ENCODE measurements at places on chromosomes 2 and 18. TPM values are rescaled to one million over a fixed set of nuclear protein-coding genes. Genes with fewer than 3 reads are reported as not detected.

CEP192 gene
- 40.3 TPM for total RNA-seq

MOB4 gene
- 55.5 TPM for total RNA-seq

GRCh38 chr2:212935752-212936151 lies 215.7 kb downstream of the IKZF2 start:
- no peak for DNase-seq

MC2R gene
- total RNA-seq: not detected

- DNase-seq: no peak
Measured at GRCh38 chr2:205931388-205931787, 154.6 kb downstream of the INO80D start.

MAP3K19 gene
- not detected for total RNA-seq

ACOXL gene
- 2.9 TPM for total RNA-seq

DNA sequence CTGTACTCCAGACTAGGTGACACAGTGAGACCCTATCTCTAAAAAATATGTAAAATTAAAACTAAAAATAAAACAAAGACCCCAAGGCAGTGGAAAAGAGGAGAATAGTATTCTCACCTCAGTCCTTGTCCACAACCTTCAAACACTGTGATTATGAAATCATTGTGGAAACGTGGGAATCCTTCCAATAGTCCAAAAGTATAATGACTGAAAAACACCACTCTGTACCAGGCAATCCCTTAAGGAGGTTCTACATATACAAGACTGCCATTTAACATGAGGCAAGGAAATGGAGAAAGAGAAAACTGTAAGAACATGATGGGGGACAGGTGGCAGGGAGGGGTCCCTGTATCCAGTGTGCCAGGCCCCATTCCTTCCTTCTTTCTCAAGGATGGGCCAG lies 66.1 kb downstream of the ACVR1 start:
- no peak for DNase-seq

DNA sequence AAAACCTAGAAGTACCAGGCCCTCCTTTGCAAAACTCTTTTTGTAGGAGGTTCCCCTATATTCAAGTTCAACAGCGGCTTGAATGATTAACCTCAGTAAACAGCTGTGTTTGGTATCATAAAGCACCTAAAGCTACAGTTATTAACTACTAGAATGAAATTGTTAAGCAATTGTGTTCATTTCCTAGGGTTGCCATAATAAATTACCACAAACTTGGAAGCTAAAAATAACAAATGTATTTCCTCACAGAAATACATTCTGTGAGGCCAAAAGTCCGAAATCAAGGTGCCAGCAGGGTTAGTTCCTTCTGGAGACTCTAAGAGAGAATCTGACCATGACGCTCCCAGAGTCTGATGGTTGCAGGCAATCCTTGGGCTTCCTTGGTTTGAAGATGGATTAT lies 202.1 kb upstream of the ACVR2A start:
- DNase-seq: no peak

GRCh38 chr18:60372596-60372995 lies at the start of gene MC4R:
Gene MC4R, minus strand, starts transcription at chr18:60372775. Its CDS starts 426 bp downstream, at chr18:60372349.
- peak; percentile 30 for DNase-seq

GRCh38 chr2:16656784-16657391 lies 8.7 kb downstream of the CYRIA start:
- DNase-seq: no peak

PLEK gene
- not detected for total RNA-seq

DNA sequence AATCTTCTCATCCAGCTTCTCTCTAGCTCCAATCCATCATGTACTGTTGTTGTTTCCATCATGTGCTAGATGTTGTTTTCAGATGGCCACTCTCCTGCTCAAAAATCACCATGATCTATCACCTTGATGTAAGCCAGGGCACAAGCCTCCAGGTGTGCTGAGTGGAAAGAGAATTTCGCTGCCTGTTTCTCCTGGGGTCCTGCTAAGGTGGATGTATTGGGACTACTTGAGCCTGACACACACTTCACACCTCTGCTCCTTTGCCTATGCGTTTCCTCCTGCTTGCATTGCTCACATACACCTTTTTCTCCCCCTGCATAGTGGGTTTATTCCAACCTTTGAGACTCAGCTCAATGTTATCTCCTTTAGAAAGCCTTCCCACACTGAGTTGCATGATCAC lies 287.6 kb downstream of the CYRIA start:
- no peak for DNase-seq

GRCh38 chr2:33488178-33488690 lies 11.8 kb downstream of the RASGRP3 start:
- no peak for DNase-seq

- no peak for DNase-seq
Measured at GRCh38 chr2:47249157-47249900, 94.2 kb upstream of the STPG4 start.

TUBB8B gene
- total RNA-seq: 0.36 TPM

GRCh38 chr2:133447303-133447702 lies 121.0 kb downstream of the NCKAP5 start:
- no peak for DNase-seq

B3GNT7 gene
- 1.5 TPM for total RNA-seq

DNA sequence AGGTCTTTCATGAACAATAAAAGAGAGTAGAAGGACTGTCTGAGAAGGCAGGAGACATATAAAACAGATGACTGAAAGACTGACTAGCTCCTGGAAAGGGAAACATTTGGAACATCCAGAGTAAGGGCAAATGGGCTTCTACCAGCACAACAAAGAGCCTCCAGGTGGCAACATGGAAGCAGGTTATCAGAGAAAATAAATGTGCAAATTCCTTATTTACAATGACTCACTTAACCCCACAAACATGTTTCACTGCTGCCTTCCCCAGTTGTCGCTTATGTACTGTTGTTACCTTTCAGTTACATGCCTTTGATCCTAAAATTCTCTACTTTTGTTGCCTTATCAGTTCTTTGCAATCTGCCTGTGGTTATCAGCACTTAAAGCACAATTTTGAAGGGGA lies 117.0 kb downstream of the HIBCH start:
- no peak for DNase-seq

- peak; percentile 38 for DNase-seq
Measured at GRCh38 chr2:174577967-174578589, 19.5 kb downstream of the WIPF1 start.

SMYD1 gene
- total RNA-seq: not detected

GRCh38 chr18:22132258-22132657 lies 37.1 kb upstream of the GATA6 start:
- no peak for DNase-seq

DNA sequence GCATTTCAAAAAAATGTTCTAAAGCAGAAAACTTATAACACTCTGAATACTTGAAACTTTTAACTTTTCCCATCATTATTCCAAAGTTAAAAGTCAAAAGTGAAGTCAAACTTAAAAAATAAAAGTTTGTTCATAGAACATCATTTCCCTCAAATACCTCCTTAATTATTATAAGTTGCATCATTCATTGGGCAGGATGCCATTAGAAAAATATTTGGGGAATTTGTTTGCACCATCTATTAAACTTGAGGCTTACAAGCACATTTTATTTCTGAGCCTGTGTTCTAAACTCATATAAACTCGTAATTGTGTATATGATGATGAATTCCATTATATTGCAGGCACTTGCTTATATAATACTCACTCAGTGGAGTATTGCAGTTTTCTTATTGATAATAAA lies 588.0 kb upstream of the NRXN1 start:
- no peak for DNase-seq

NT5C1B gene
- not detected for total RNA-seq

GRCh38 chr2:72669121-72669520 lies 156.7 kb downstream of the EXOC6B start:
- no peak for DNase-seq

DNA sequence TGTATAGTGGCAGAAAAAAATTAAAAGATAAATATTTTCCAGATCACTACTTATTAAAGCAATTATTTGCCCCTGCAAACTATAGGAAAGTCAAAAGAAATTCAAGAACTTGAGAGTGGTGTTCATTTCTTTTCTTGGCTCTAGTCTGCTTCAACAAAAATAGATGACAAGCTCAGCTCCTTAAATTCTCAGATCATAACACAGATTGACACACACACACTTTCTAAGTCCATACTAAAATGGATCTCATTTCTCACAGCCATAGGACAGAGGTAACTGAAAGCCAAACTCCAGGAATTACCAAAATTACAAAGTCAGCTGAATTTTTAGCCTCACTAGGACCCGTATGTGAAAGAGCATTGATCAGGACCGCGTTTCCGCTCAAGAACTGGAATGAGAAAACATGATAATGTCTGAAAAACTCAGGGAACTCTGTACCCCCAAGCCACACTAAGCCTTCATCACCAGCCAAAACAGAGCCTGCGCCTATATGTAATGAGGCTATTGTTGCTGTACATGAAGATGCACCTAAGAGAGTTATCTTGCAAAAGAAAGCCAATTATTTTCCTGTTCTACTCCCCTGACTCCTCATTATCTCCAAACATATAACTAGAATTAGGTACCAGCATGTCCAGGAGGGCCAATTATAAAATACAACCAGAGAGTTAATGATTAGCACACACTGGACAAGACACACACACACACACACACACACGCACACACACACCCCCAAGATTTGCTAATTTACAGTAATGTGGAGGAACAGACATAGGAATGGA lies 16.5 kb upstream of the EFR3B start:
- no peak for DNase-seq

- DNase-seq: no peak
Measured at GRCh38 chr2:241891315-241891987, 21.9 kb downstream of the RTP5 start.
